ENCODE measurements at places on chromosomes 2 and 18. TPM values are rescaled to one million over a fixed set of nuclear protein-coding genes. Genes with fewer than 3 reads are reported as not detected.

Gene SNRNP200
- total RNA-seq = 28.0 TPM

Gene PTGR3
- total RNA-seq = 10.0 TPM

Gene MPP4
- total RNA-seq = 0.11 TPM

Gene CLEC4F
- not detected for total RNA-seq

Gene KCNE4
- total RNA-seq = 12.1 TPM

Gene DYNAP
- total RNA-seq = not detected

Gene CNTNAP5
- not detected for total RNA-seq

Gene TRIM43B
- not detected for total RNA-seq

Gene SRD5A2
- total RNA-seq = not detected

Gene ASTL
- not detected for total RNA-seq

Gene IL36A
- total RNA-seq = not detected

Gene RMC1
- 32.9 TPM for total RNA-seq

Gene SH3RF3
- 0.35 TPM for total RNA-seq

Gene CCDC85A
- total RNA-seq = not detected

Gene FAM161A
- total RNA-seq = 21.7 TPM

Gene RUFY4
- total RNA-seq = not detected

Gene EMILIN1
- 0.71 TPM for total RNA-seq

Gene ASAP2
- 16.1 TPM for total RNA-seq

Gene ZNF512
- 6.2 TPM for total RNA-seq

Gene NAT8
- 2.4 TPM for total RNA-seq

Gene CHRNA1
- total RNA-seq = not detected

Gene ELMOD3
- total RNA-seq = 13.9 TPM

Gene DOK1
- total RNA-seq = 3.9 TPM

Gene CPLX4
- not detected for total RNA-seq

Gene GMCL1
- total RNA-seq = 7.9 TPM

Gene AQP4
- total RNA-seq = not detected

Gene ALK
- 4.8 TPM for total RNA-seq

Gene TBR1
- total RNA-seq = not detected

Gene FRZB
- not detected for total RNA-seq

Gene SLC9A2
- 0.08 TPM for total RNA-seq

Gene CNRIP1
- 34.9 TPM for total RNA-seq

Gene ENOSF1
- 121 TPM for total RNA-seq

Gene RND3
- total RNA-seq = 13.2 TPM

Gene GCG
- not detected for total RNA-seq

Gene POTEI
- not detected for total RNA-seq

Gene SPP2
- total RNA-seq = not detected

Gene TLX2
- 0.55 TPM for total RNA-seq

Gene UGT1A7
- total RNA-seq = not detected

Gene EIPR1
- total RNA-seq = 68.2 TPM

Gene C2orf80
- total RNA-seq = 0.45 TPM

Gene ACVR2A
- 5.6 TPM for total RNA-seq

Gene CYTIP
- total RNA-seq = not detected

Gene EGR4
- not detected for total RNA-seq

Gene TET3
- 2.6 TPM for total RNA-seq

Gene PLA2R1
- total RNA-seq = 0.11 TPM

Gene ELOA2
- not detected for total RNA-seq

Gene SCG2
- total RNA-seq = 5.9 TPM

Gene HNMT
- total RNA-seq = 55.4 TPM

Gene FOXD4L1
- not detected for total RNA-seq
